ENCODE measurements at places on chromosomes 12 and 14.

- H3K36me3 ChIP-seq = no peaks in the 10 kb centered on the region
- H3K4me3 ChIP-seq = peak overlapping the region; percentile 15
- DNase-seq = no peak
- peaks cover 92% of the 10 kb centered on the region for H3K4me1 ChIP-seq
- no peaks in the 10 kb centered on the region for H3K27me3 ChIP-seq
Measured at GRCh38 chr12:116123451-116124258, 153.8 kb downstream of the MED13L start.

- peaks cover 4% of the 10 kb centered on the region for H3K36me3 ChIP-seq
- H3K4me3 ChIP-seq = no peak overlapping the region
- no peak for DNase-seq
- H3K27ac ChIP-seq = no peak overlapping the region
- no peaks in the 10 kb centered on the region for H3K27me3 ChIP-seq
Measured at GRCh38 chr12:52739963-52740362, 36.6 kb upstream of the KRT77 start.

GRCh38 chr12:70643939-70644338 is 6.7 kb upstream of the PTPRB start:
- H3K4me1 ChIP-seq = peaks cover 8% of the 10 kb centered on the region
- no peaks in the 10 kb centered on the region for H3K36me3 ChIP-seq
- DNase-seq = no peak
- no peak overlapping the region for H3K27ac ChIP-seq

DNA sequence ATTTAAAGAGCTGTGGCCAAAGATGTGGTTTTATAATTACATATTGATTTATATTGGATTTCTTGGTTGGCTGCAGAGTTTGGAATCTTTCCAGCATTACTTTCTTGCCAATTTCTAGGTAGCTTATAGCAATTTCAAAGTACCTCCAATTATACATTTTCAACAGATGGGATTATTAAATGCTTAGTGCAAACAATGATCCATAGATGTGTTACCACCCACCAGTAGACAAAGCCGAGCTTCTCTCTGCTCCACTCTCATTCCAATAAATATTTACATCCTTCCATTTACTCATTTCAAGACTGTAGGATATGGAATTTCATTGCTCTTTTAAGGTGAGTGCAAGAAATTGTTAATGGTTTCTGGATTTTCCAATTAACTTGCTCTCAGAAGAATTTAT is 21.6 kb upstream of the TMCC3 start:
- no peak overlapping the region for H3K4me3 ChIP-seq
- H3K4me1 ChIP-seq = peaks cover 18% of the 10 kb centered on the region
- no peak for DNase-seq
- H3K27ac ChIP-seq = no peak overlapping the region
- H3K27me3 ChIP-seq = no peaks in the 10 kb centered on the region

DNA sequence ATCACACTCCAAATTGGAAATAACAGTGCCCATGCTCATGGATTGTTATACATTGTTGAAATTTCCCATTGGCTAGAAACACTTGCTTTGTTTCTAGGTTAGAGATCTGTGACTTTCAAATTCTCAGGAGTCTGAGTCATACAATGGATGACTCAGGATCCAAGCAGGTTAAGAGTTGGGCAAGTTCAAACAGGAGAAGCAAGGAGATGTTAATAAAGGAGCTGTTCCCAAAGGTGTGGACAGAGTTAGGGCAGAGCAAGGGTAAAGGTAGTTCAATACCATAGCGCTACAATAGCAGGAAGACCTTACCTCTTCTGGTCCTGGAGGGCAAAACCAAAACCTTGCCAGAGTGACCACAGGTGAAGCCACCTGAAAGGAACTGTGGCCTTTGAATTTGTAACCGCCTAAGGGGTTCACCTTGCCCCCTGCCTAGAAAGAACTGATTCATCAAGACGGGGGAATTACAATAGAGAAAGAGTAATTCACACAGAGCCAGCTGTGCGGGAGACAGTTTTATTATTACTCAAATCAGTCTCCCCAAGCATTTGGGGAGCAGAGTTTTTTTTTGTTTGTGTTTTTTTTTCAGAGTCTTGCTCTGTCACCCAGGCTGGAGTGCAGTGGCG is 4.2 kb upstream of the AMN1 start:
- H3K27me3 ChIP-seq = no peaks in the 10 kb centered on the region
- H3K4me1 ChIP-seq = peaks cover 63% of the 10 kb centered on the region
- H3K4me3 ChIP-seq = no peak overlapping the region
- H3K27ac ChIP-seq = peak overlapping the region; percentile 0
- no peak for DNase-seq

DNA sequence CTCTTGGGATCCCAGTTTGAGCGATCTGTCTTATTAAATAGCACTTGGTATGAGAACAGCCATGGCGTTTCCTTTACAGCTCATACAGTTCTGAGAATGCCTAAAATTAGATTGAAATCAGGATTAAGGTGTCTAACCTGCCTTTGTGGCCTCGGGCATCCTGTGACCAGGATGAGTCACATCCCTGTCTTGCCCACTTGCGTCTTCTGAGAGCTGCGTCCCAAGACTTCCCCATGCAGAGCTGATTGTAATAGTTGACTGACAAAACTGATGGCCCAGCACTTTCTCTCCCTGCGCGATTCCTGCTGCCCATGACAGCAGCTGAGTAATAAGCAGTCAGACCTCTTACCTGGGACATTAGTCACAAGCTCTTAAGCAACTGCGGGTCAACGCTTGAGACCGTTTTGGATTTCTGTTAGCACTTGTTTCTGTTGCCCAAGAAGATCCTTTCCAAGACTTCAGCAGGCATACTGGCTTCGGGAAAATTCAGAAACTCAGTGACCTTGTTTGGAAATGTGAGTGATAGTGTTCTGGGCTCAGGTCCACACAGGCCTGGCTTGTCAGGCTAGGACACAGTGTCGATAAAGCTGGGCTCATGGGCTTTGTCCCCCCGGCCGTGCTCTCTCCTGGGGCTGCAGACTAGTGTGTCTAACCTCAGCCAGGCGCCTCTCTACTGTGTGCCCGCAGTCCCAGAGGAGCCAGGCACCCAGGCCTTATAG is 169.9 kb upstream of the HIF1A start:
- H3K4me3 ChIP-seq = peak overlapping the region; percentile 8
- H3K36me3 ChIP-seq = peaks cover 14% of the 10 kb centered on the region
- H3K4me1 ChIP-seq = peaks cover 81% of the 10 kb centered on the region
- no peak for DNase-seq
- H3K27me3 ChIP-seq = no peaks in the 10 kb centered on the region

DNA sequence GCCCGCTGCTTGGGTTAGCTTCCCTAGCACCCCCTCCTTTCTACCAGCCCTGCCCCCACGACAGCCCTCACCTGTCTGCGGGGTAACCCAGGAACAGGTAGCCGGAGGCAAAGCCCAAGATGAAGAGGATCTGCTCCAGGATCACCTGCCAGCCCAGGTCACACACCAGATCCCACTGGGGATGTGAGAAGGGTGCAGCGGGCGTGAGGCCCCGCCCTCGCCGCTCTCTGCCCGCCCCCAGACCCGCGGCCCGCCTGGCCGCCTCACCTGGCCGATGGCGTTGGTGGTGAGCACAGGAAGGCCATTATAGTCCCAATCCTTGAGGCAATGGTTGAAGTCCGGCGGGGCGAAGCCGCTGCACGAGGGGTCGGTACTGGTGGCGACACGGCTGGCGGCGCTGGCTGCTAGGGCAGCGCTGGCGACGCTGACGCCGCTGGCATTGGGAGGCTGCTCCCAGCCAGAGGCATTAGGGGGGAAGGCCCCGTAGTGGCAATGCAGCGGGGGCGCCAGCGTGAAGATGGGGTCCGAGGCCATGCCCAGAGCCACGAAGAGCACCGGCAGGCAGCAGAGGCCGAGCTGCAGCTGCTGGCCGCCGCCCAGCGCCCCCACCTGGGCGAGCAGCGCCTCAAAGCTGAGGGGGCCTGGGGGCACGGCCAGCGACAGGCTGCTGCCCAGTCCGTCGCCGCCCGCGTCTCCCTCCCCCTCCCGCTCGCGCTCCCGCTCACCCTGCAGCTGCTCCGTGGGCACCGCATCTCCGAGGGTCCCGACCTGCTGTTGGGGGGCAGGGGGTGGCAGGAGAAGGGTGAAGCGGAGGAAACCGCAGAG is 794 bp downstream of the SLC22A17 start:
- no peaks in the 10 kb centered on the region for H3K36me3 ChIP-seq
- peaks cover 19% of the 10 kb centered on the region for H3K27me3 ChIP-seq
- no peak for DNase-seq
- peaks cover 21% of the 10 kb centered on the region for H3K4me1 ChIP-seq
- peak overlapping the region; percentile 85 for H3K4me3 ChIP-seq

DNA sequence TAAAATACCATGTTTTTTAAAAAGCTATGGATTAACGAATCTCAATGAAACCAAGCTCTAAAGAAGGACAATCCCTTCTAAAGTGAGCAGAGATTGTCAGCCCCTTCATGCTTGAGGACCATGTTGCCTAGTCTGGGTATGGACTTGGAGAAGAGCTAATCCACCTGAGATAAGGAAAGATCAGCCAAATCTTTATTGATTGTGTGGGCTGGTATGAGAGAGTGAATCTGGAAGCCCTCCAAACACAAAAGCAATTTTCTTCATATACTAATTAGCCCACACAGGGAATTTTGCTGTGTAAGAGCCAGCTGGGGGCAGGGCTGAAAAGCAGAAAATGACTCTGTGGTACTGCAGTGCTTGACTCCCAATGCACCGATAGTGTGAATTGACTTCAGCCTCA is 47.4 kb upstream of the DICER1 start:
- peaks cover 3% of the 10 kb centered on the region for H3K27me3 ChIP-seq
- no peaks in the 10 kb centered on the region for H3K36me3 ChIP-seq
- no peak for DNase-seq
- no peaks in the 10 kb centered on the region for H3K4me1 ChIP-seq

DNA sequence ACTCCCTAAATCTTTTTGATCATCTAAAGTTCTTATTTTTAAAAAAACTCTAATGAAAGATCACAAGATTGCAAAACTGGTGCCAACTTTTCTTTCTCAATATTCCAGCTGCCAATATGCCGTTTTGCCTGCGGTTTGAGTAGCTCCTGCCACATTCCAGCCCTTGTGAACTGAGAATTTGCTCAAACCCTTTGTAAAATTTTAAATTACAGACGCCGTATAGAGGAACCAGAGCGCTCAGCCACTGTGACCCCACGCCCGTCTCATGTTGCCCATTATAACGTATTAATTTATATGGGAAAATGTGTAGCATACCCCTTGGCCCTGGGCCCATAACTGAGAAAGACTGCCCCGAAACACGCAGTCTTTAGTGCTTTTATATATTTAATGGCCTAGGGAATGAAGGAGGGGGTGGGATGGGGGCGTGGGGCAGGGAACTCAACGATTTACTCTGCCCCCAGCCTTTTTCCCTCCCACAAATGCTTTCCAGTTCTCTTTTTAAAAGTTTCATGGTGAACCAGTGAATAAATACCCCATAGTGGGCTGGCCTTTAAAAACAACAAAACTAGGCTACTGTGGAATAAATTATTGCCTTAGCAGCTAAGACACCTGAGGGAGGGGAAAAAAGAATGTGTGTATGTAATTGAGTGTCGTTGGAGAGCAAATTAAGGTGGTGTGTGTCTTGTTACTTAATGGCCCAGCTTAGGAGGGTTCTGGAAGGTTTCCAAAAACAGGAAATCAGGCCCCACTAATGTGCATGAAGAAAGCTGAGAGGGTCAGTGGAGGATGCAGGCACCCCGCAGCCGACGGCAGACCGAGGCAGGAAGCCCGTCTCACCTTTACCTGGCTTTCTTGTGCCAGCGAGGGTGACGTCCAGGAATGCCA is 45.7 kb upstream of the RFLNA start:
- H3K27me3 ChIP-seq = peaks cover 19% of the 10 kb centered on the region
- no peak overlapping the region for H3K4me3 ChIP-seq
- H3K27ac ChIP-seq = no peak overlapping the region
- no peak for DNase-seq
- peaks cover 4% of the 10 kb centered on the region for H3K36me3 ChIP-seq

GRCh38 chr12:24902511-24903328 is 46.2 kb downstream of the BCAT1 start:
- H3K4me3 ChIP-seq = peak overlapping the region; percentile 78
- H3K36me3 ChIP-seq = no peaks in the 10 kb centered on the region
- peaks cover 20% of the 10 kb centered on the region for H3K27me3 ChIP-seq

GRCh38 chr12:89264837-89265236 is 87.5 kb downstream of the DUSP6 start:
- no peaks in the 10 kb centered on the region for H3K36me3 ChIP-seq
- DNase-seq = no peak
- H3K4me3 ChIP-seq = no peak overlapping the region
- no peaks in the 10 kb centered on the region for H3K27me3 ChIP-seq
